Activated CD4-positive, alpha-beta T cell treated with anti-CD3 and anti-CD28 coated beads for 48 hours (primary cell): ENCODE measurements at places on chromosomes 5 and 9.

DNA sequence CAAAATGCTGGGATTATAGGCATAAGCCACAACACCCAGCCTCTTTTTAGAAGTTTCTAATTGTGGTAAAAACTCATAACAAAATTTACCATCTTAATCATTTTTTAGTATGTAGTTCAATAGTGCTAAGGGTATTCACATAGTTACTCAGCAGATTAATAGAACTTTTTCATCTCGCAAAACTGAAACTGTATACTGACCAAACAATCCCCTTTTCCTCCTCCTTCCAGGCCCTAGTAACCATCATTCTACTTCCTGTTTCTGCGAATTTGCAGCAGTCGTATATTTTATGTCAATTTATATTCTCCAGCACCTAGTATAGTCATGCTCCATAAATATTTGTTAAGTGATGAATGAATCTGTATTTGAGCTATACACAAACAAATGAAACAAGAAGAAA is 86.3 kb upstream of the ERBIN start:
- DNase-seq: no peak

- DNase-seq: no peak
Observed at GRCh38 chr5:10262995-10263394, 12.9 kb downstream of the CCT5 start.

DNA sequence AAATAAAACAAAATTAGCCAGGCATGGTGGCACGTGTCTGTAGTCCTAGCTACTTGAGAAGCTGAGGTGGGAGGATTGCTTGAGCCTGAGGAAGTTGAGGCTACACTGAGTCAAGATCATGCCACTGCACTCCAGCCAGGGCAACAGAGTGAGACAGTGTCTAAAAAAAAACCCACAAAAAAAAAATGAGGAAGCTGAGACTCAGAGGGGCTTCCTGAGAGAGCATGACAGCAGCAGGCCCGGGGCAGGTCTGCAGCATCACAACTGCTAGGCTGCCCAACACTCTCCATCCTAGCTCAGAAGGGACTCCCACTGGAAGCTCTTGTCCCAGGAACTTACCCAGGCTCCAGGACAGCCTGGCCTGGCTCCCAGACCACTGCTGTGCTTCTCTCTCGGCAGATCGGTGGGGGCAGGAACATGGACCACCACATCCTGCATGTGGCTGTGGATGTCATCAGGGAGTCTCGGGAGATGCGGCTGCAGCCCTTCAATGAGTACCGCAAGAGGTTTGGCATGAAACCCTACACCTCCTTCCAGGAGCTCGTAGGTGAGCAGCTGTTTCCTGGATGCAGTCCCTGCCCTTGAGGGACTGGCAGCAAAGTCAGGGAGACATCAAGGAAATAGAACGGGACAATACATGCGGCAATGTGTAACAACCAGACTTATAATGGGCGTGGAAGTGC is 19.1 kb downstream of the PTGS1 start:
- no peak for DNase-seq

DNA sequence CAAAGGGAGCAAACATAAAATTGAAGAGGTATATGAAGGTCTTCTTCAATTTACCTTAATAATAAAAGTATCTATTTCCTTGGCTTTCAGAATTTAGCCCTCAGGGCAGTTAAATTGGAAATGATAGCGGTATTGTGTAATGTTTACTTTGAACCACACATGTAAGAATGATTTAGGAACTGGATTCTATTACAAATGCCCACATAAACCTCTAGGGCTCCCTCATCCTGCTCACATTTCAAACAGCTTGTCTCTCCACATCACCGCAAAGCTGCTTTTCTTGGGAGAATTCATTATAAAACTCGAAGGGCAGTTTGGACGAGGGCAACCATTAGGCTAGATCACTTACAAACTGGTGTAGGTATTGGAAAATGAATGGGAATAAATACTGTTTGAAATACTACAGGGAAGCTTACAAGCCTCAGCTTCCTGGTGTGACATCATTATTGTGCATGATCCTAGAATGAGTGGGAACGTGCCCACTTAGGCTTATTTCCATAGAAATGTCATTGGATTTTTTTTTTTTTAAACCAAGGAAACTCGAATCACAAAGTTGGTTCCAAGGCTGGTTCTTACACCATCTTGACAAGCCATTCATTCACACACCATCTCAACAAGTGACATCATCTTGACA is 47.3 kb downstream of the MTRR start:
- DNase-seq: no peak

DNA sequence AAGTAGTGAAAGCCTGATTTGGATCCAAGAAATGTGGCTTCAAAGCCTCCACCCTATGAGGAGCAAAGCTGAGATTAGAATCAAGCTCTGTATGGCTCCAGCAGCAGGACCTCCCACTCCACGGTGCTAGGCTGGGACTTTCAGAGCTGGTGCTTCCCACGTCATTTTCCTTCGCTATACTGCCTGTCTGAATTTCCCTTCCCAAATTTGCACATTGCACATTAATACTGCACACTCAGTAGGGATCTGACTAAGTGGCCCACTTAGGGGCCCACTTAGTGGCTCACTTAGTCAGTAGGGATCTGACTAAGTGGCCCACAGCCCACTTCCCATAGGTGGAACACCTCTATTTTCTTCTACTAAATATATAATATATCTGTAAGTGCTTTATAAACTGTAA is 14.1 kb upstream of the SPDL1 start:
- DNase-seq: no peak

DNA sequence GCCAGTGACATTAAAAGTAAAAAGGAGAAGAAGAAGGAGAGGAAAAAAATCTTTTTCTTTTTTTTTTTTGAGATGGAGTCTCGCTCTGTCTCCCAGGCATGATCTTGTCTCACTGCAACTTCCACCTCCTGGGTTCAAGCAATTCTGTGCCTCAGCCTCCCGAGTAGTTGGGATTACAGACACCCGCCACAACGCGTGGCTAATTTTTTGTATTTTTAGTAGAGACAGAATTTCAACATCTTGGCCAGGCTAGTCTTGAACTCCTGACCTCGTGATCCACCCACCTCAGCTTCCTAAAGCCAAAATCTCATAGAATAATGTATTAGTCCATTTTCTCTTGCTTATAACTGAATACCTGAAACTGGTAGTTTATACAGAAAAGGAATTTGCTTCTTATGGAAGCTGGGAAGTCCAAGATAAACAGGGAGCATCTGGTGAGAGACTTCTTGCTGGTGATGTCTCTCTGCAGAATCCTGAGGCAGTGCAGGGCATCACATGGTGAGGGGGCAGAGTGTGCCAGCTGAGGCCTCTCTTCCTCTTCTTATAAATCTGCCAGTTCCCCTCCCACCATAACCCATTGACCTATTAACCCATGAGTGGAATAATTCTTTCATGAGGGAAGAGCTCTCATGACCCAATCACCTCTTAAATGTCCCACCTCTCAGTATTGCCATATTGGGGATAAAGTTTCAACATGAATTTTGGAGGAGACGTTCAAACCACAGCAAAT is 466.3 kb downstream of the GADD45G start:
- no peak for DNase-seq

DNA sequence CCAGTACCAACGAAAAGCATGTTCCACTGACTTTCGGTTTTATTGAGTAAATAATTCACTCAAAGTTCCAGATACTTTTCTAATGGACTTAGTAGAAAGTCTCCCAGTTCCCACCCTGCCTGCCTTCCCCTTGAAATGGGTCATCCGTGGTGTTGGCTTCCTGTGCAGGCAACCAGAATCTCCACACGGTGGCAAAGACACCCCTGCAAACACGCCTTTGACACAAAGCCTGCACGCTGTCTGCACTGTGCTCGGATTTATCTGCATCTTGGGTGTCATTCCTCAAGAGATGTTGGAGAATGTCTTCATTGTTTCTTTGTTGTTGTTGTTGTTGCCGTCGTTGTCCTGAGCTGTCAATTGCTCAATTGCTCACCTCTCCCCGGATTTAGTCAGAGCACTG is 150.0 kb upstream of the IRX2 start:
- no peak for DNase-seq

DNA sequence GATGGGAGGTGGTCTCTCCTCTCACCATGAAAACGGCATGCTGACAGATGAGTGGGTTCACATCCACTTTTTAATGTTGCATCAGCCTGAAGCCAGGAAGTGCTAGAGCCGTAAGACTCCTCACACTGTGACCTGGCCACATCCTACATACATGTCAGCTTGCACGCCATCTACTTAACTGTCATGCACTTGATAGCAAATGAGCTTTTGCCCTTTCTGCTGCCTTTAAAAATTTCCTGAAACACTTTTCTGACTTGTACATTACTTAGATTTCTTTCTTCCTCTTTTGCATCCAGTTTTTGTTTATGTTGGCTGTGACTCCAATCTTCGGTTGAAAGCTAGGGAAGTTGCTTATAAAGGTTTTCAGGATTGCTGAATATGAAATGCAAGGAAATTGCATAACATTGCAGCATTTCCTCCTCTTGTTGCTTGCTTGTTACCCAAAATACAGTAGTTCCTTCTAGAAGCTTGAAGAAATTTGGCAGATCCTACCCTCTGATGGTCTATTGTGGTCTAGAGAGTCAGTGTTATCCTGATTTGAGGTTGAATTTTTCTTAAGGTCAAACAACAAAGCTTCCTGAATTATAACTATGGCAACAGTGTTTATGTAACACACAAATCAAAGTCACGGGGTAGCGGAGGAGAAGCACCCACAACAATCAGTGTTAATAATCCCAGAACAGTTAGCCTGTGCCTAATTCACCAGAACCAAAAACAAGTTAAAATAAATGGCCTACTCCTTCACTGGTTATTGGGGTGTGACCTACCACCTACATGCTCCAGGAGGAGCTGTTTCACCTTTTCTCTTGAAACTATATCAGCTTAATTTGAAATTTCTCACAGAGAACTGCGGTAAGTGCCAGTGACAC is 232.5 kb downstream of the ARHGAP26 start:
- peak; percentile 64 for DNase-seq

DNA sequence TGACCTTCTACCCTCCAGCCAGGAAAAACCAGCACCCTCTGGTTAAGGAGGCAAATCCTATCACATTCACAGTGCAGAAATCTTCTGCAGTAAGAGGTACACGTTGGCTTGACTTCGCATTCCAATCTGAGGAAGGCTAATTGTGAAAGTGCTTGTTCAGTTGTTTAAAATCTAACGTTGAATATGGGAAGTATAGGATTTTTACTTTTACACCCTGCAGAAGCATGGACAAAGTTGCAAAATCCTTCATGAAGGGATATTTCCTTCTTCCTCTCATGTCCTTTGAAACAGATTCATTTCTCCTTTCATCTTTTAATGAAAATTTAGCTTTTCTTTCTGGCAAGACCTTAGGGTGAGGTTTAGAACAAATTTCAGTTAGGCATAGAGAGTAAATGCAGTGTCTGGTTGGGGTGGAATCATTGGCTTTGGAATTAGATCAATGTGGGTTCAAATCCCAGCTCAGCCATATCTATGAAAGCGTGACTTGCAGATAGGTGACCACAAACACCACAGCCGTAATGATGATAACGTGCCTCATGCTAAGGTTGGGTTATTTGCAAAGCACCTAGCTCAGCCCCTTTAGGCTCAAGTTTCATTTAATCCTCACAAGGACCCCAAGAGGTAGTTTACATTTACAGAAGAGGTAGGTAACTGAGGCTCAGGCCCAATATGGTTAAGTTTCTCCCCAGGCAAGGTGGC is 42.2 kb upstream of the C5orf58 start:
- DNase-seq: no peak

- no peak for DNase-seq
Observed at GRCh38 chr5:25339541-25339940, 694.8 kb upstream of the CDH10 start.

- DNase-seq: no peak
Observed at GRCh38 chr9:37961351-37961750, 57.4 kb upstream of the SLC25A51 start.

GRCh38 chr5:60546207-60546606 is 153.8 kb downstream of the DEPDC1B start:
- no peak for DNase-seq

DNA sequence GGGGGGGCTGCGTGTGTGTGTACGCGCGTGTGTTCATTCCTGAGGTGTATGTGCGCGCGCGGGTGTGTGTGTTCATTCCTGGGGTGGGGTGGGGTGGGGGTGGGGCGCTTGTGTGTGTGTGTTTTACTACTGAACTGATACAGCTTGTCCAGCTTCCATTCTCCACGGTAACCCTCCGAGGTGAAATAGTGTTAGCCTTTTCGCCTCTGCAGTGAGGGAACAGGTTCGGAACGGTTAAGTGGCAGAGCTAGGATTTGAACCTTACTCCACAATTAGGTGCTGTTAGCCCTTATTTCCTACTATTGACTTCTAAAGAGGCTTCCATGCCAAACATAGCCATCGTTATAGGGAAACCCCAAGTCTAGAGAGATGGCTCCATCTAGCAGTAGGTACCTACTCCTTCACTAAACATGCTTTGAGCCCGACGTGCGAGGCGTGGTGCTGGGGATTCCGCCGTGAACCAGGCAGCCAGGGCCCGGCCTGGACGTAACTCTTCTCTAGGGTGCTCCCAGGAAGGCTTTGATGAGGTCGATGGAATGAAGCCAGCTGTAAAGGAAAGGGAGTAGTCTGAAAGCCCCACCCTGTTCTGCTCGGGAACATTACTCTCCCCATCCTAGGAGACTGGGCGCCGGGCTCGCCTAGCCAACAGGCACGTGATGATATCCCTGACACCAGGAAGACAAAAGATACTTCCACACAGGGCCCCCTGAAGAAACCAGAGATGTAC is 782 bp upstream of the SKP1 start:
- DNase-seq: no peak

GRCh38 chr9:132288966-132289365 is 65.8 kb downstream of the SETX start:
- no peak for DNase-seq

DNA sequence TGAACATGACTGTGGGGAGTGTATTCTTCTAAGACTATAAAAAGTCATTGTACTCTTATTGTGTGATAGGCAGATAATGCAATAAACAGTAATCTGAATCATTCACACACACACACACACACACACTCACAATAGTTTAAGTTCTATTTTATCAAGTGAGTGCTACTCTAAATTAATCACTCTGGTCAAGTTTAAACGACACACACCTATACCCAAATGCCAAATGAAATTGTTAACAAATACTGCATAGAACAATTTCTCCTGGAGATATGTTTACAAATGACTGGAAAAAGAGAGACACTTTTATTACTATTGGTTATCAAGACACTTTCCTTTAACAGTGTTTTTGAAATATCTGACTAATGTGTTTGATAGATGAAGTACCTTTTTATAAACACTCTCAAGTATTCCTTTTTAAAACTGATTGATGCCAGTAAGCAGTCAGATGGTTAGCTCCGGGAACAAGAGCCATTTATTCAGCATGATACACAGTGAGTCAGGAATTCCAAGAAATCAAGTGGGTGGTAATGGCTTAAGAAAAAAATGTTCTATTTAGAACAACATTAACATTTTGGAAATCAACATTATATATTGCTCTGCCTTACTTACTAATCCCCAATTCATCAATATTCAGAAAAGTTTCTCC is 521.6 kb upstream of the ST8SIA4 start:
- DNase-seq: no peak
